ENCODE measurements at places on chromosomes 3 and 15. TPM values are rescaled to one million over a fixed set of nuclear protein-coding genes. Genes with fewer than 3 reads are reported as not detected.

Gene BUB1B
- total RNA-seq: 96.1 TPM

Gene FMN1
- 0.05 TPM for total RNA-seq

Gene SLC6A20
- total RNA-seq: not detected

Gene ZNF609
- 38.5 TPM for total RNA-seq

Gene WDR49
- not detected for total RNA-seq

Gene NEK11
- 1.2 TPM for total RNA-seq

Gene IGSF10
- not detected for total RNA-seq

Gene STAG1
- total RNA-seq: 32.3 TPM

Gene GOLGA6L7
- not detected for total RNA-seq

Gene FBXO40
- total RNA-seq: not detected

Gene PCNP
- 231 TPM for total RNA-seq

Gene HRG
- not detected for total RNA-seq

Gene GOLGA8M
- total RNA-seq: 0.46 TPM

Gene VIPR1
- 5.9 TPM for total RNA-seq

Gene ZBED2
- total RNA-seq: 609 TPM

Gene SKOR1
- total RNA-seq: 0.12 TPM

Gene HTR3E
- not detected for total RNA-seq

Gene C3orf85
- not detected for total RNA-seq

Gene TGM4
- not detected for total RNA-seq

Measured in activated CD4-positive, alpha-beta memory T cell treated with anti-CD3 and anti-CD28 coated beads for 36 hours (primary cell).